ENCODE measurements at places on chromosomes 12 and 14. TPM values are rescaled to one million over a fixed set of nuclear protein-coding genes. Genes with fewer than 3 reads are reported as not detected.

RTN1 gene
- 0.74 TPM for total RNA-seq

DNA sequence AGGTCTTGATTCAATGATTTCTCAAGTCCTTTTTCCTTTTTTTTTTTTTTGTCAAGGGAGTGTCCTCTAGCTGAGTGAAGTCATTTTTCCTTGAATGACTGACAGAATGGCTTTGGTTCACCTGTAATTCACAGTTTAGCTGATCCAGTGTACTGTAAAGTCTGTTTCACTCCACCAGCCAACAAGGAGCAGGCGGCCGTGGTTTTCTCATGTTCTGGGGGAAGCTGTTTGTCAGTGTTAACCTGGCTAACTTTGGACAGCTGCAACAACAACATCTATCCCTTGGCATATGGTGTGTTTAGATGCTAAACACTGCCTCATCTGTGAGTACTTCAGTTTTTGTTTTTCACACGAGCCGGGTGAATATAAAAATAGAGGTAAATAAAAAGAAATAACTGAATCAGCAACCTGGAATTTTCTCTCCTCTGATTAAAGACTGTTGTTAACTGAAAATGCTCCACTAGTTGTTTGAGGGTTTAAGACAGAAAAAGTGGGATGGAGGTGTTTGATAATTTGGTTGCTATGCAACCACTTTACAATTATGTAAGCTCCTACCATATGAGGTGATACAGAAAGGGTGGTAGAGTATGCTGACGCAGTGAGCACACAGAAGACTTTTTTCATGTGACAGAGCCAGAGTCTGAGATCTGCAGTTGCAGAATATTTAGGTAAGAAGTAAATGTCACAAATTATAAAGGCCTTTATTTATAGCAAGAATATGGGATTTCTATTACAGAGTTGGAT lies 50.3 kb upstream of the SLC2A13 start:
- DNase-seq, result no peak

GRCh38 chr12:4829161-4829792 lies 80.4 kb upstream of the KCNA1 start:
- no peak for DNase-seq

MMP19 gene
- total RNA-seq, result 1.4 TPM

DNA sequence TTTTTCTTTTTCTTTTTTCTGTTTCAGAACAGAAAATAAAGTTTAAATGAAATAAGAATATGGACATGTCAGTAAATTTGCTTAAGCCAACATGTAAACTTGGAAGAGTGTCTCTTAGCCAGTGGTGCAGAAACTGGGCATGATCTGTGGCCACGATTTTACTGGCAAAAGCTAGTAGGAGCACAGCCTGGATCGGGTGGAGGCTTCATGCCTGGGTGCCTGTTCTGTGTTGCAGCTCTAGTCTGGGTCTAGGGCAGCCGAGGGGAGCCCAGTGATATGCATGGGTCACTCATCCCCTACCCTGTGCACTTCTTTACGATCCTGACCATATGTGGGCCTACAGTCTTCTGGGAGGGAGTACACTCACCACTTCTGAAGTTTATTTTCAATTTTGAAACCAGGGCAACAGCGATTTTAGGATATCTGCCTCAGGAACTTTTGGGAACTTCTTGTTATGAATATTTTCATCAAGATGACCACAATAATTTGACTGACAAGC lies 45.6 kb upstream of the SMCO2 start:
- no peak for DNase-seq

DNA sequence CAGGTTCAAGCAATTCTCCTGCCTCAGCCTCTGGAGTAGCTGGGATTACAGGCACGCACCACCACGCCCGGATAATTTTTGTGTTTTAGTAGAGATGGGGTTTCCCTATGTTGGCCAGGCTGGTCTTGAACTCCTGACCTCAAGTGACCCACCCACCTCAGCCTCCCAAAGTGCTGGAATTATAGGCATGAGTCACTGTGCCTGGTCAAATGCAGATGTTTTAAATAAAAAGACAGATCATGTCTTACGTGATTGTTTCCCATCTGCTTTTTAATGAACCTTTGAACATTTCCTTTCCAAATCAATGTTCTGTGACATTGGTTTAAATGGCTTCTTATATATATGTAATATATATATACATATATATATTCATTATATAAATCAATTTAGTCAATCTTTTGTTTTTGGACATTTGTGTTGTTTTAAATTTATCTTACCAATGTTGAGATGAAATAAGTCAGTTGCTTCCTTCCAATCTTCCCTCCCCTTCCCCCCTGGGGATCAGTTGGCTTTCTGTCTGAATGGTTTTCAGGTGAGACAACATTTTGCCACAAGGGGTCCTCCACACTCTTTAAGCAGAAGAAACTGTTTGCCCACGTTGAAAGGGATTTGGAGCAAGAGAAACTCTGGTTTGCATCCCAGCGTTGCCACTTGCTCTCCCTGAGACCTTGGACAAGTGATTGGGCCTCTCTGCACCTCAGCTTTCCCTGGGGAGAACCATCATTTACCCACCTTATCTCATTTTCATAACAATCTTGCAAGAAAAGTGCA lies 47.6 kb upstream of the RBM19 start:
- DNase-seq, result no peak

- no peak for DNase-seq
Measured at GRCh38 chr14:37078131-37078530, 94.3 kb downstream of the SLC25A21 start.

DNA sequence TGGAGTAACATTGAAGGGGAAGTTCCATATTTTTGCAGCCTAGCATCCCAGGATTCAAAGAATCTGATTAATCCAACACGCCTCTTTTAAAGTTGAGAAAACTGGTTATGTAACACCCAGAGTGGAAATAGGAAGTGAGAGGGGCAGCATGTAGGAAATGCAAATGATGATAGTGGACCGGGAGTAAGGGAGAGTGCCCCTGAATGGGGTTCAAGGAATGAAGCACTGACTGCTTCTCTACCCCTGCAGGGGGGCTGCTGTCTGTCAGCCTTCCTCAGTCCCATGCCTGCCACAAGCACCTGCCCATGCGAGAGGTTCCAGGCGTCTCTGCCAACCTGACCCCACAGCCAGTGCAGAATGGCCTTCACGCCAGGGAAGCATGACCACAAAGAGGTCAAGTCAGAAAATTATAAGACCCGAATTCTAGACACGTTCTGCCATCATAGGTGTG lies 126.5 kb upstream of the CCND2 start:
- no peak for DNase-seq

DNA sequence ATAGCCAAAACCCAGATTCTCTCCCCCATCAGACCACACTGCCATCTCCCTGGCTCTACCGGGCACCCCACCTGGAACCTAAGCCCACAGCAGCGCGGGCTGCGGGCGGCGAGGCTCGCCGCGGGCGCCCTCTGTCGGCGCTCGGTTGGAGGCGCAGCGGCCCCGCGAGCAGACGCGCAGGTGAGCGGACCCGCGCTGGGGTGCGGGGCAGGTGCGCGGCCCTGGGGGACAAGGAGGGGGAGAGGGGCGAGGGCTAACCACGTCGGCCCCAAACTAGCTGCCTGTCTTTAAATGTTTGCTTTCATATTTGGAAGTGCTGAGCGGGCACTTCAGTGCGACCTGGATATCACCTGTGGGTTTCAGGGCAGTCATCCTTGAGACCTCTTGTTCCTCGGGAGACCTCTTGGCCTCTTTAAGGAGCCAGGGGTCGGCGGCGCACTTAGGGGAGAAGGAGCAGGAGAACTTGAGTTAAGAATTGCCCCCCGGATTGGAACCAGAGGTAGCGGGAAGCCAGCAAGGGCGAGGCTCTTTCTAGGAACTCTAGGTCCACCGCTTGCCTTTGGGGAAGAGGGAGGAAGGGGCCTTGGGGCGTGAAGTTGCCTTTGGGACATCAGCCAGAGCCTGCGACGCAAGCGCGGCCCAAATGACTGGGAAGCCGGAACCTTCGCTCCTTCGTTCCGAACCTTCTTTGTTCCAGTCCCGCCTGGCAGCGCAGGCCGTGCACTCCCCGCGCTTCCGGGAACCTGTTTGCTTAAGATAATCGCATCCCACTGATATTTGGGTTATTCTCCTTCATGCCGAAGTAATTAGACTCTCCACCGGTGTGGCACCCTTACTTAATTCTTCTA lies 78.7 kb downstream of the NEDD1 start:
- DNase-seq, result no peak

- DNase-seq, result no peak
Measured at GRCh38 chr12:87259391-87259790, 769.8 kb downstream of the C12orf50 start.

DNA sequence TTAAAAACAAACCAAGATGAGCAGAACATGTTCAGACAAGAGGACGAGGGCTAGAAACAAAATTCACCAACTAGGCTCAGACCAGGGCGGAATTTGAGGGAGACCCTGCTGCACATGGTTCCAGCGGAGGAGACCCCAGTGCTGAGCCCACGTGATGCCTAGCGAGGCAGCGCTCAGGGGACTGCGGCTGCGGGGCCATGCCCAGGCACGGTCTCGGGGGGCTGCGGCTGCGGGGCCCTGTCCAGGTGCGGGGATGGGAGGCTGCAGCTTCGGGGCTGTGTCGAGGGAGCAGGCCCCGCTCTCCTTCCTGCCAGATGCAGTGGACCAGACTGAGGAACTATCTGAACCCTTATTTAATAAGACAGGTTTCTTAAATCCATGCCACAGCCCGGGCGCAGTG lies 12.7 kb upstream of the CRIP2 start:
- DNase-seq, result no peak

GYS2 gene
- 0.09 TPM for total RNA-seq

KRT5 gene
- 0.61 TPM for total RNA-seq

AQP6 gene
- not detected for total RNA-seq

DNA sequence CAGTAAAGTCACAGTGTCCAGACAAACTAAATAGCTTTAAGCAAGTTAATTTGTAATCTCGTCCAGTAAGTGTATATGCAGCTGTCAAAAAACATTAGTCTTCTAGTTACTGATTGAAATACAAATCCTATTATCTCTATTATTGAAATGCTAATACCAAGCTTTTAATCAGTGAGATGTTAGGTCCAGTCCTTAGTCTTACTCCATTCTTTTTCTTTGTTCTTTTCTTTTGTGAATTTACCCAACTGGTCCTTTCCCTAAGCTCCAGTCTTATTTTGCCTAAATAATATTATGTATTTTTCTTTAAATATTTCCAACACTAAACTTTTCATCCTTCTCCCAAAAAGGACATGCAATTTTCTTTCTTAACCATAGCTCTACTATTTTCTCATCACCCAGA lies 57.2 kb downstream of the TSPAN19 start:
- no peak for DNase-seq

ESRRB gene
- 6.0 TPM for total RNA-seq

SLC25A29 gene
- 5.0 TPM for total RNA-seq

AJUBA gene
- 1.5 TPM for total RNA-seq

KLHL33 gene
- 10.9 TPM for total RNA-seq

SPIC gene
- not detected for total RNA-seq

DNA sequence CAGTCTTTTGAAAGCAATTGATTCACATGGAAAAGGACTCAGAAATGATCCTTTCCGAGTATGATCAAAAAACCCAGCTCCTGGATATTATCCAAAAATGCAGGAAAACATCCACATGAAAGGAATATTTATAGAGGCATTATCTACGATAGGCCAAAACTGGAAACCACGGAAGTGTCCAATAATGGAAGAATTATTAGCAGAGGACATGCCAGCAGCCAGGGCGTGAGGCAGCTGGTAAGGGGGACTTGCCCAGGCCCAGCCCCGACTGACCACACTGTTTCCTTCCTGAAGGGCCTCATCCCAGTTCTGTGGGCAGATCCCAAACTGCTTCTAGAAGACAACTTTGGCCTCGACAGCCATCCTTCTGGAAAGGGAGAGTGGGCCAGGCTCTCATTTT lies 20.5 kb downstream of the ACTN1 start:
- no peak for DNase-seq

DNA sequence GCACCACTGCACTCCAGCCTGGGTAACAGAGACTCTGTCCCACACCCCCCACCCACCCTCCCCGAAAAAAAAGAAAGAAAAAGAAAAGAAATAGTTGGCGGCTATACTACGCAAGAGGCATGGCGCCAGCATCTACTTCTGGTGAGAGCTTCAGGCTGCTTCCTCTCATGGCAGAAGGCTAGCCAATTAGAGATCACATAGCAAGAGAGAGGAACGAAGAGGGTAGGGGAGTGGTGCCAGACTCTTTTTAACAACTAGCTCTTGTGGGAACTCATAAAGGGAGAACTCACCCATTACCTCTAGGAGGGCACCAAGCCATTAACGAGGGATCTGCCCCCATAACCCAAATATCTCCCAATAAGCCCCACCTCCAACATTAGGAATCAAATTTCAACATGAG lies 6.2 kb downstream of the DENND5B start:
- no peak for DNase-seq

SLC7A8 gene
- total RNA-seq, result 33.2 TPM

DNA sequence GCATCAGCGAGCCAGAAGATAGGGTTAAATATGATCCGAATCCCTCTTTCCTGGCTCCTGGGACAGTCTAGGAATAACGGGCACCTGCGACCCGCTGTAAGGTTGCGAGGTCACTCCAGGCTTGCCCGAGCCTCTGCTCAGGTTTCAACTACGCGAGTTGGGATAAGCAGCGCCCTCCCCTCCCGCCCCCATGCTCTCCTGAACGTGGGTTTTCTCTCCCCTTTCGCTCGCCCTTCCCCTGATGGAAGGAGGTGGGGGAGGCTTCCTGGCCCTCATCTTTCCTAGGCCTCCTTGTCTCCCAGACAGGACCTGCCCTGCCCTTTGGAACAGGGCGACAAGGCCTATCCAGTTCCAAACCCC lies 753 bp upstream of the ATP5MC2 start:
- DNase-seq, result peak; percentile 79

- DNase-seq, result no peak
Measured at GRCh38 chr14:78425330-78425729, 255.2 kb downstream of the NRXN3 start.

DNA sequence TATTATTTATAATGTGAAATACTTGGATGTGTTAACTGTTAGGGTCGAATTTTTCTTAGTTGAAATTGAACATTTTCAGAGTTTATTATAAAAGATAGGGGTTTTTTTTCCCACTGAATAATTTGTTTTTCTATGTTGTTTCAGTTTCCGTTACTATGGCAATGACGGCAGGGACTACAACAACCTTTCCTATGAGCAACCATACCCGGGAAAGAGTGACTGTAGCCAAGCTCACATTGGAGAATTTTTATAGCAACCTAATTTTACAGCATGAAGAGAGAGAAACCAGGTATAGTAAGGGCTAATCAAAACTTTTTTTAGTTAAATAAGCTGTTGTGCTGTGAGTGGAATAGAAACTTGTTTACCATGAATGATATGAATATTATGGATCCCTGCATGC lies 35.1 kb upstream of the BMAL2 start:
- no peak for DNase-seq

GEMIN2 gene
- total RNA-seq, result 11.2 TPM

GRCh38 chr14:33908540-33909223 lies 42.2 kb downstream of the EGLN3 start:
- no peak for DNase-seq

DNA sequence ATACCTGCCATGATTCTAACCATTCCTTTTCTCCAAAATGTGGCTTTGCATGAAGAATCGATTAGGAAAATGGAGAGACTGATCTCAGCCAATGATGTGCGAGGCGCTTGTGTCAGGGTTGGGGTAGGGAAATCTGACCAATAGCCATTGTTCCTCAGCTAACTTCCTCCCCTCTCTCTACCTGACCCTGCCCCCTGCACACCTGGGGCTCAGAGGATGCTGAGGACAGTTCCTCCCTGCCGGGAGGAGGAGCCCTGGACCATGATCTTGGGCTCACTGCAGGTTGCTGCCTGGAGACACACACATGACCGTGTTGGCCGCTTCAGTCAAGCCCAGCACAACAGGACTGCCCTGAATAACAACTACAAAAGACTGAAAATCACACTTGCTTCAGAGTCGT lies 119.8 kb upstream of the SFSWAP start:
- DNase-seq, result no peak

All from psoas muscle (tissue), 8 donors.